ENCODE measurements at places on chromosomes 3 and 15. TPM values are rescaled to one million over a fixed set of nuclear protein-coding genes. Genes with fewer than 3 reads are reported as not detected.
A peak's percentile ranks its signal among the peaks of the same experiment; 100 is the strongest.

DNA sequence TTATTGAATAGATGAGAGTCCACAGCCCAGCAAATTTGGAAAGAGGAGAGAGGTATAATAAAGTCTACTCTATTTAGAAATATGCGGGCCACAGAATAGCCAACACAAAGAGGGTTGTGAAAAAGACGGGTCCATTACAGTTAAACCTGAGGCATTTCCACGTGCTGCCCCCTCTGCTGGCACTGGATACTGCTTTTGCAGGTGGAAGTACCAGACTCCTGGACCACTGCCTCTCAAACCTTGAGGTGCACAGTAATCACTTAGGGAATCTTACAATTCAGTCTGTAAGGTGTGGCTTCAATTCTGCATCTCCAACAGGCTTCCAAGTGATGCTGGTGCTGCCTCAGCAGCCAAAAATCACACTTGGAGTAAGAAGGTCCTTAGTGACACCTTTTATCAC lies 3.0 kb upstream of the TFDP2 start:
- DNase-seq, result no peak

FOXB1 gene
- not detected for total RNA-seq

DNA sequence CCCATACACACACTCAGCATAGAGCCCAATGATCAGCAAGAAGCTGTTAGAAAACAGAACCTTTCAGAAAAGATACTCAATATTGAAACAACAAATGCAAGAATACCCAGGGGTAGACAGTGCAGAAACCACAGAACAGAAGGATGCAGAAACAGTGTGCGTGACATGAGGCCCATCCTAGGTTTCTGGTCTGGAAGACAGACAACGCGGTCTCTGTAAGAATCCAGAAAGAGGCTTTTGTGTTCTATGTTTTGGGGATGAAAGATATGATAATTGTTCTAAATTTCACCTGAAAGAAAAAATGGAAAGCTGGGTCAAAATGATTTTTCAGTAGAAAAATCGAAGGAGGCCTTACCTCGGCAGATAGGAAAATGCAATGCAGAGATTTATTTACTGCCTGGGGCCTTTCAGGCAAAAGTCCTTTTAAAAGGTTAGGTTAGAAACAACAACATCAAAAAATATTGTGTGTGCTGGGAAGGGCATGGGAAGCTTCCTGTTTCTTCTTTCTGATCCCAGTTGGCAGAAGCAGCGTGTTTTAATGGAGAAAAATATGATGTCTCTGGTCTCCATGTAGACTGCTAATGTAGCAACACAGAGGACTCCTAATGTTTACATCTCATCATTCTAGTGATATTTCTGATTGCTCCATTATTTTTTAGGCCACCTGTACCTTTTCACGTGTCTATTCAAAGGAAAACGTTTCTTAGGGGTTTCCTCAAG lies 17.0 kb downstream of the SYNM start:
- no peak for DNase-seq

GRCh38 chr3:144585953-144586352 lies 614.3 kb downstream of the DIPK2A start:
- no peak for DNase-seq

- no peak for DNase-seq
These were observed 181.6 kb upstream of the RORA start for GRCh38 chr15:61410662-61411061.

DNA sequence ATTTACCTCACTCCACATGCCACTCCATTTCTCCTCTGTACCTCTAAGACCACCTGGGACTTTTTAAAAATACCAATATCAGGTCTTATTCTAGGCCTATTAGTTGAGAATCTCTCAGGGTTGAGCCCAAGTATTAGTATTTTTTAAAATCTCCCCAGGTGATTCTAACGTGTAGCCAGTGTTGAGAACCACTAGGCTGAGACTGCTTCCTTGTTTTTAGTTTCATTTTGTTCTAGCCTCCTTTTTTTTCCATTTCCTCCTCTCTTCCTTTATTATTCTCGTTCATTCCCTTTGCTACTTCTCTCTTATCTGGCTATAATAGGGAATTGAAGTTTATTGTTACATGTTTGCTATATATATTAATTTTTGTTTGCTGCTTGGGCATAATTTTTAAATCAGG lies 217.8 kb upstream of the CD96 start:
- DNase-seq, result no peak

DNA sequence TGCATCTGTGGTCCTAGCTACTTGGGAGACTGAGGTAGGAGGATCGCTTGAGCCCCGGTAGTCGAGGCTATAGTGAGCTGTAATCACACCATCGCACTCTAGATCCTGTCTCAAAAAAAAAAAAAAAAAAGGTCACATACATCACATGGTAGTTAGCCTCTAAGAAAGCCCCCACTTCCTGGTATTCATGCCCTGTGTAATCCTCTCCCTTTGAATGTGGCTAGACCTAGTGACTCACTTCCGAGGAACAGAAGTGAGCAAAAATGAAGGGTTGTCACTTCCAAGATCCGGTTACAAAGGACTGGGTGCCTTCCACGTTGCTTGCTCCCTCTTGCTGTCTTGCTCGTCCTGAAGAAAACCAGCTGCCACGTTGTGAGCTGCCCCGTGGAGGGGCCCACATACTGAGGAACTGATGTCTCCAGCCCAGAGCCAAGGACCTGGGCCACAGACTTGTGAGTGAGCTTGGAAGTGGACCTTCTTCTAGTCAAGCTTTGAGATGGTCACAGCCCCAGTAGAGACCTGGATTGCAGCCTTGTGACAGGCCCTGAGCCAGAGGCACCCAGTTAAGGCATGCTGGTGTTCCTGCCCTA lies 12.6 kb upstream of the LCTL start:
- DNase-seq, result no peak

DNA sequence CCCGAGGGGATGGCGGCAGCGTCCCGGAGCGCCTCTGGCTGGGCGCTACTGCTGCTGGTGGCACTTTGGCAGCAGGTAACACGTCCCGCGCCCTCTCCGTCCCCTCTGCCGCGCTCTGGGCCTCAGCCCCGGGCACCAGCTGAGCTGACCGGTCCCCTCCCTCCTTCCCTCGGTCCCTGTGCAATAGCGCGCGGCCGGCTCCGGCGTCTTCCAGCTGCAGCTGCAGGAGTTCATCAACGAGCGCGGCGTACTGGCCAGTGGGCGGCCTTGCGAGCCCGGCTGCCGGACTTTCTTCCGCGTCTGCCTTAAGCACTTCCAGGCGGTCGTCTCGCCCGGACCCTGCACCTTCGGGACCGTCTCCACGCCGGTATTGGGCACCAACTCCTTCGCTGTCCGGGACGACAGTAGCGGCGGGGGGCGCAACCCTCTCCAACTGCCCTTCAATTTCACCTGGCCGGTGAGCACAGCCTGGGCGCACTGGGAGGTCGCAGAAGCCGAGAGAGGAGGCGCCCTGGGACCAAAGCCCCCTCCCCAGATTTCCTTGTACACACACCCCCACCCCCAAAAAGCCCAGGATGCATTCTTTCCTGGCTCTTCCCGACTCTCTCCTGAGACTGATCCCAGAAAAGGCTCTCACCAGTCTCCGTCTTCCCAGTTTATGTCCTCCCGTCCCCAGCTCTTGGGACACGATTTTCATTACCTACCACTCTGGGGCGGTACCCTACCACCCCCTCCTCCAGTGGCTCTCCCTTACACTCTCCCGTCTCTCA lies 705 bp downstream of the DLL4 start:
- no peak for DNase-seq

- DNase-seq, result no peak
These were observed 33.8 kb downstream of the DRD3 start for GRCh38 chr3:114144909-114145688.

DNA sequence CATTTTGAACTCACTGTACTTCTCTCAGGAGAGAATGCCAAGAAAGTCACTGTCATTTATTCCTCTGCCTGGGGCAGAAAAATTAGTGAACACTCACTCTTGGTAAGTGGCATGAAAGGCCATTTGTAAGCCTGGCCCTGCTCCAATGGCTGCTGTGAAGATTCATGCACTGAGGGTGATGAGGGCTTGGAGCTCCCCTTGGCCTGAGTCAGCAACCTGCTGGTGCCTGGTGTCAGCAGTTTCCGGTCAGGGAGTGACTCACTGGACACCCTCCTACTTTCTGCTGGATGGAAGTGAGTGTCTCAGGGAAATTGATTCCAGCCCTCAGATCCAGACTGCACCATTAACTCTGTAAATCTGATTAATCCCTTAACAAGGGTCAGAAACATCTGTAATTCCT lies 37.6 kb downstream of the TRA2B start:
- DNase-seq, result no peak

DNA sequence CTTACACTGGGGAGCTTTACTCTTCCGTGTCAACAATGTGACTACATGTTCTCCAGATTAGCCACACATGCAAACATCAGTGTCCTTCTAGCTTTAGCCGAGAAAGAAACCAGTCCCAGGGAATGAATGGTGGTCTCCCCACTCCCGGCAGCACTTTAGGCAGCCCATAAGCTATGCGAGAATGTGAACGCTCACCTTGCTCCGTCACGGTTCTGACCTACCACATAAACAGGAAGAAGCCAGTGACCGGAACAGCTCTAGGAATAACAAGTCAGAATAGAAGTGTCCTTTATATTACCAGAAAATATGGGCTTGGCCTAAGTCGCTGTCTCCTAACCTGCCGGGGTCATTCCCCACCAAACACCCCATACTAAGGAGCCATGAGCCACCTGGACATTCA lies 98.0 kb upstream of the ABHD17C start:
- DNase-seq, result no peak

SLC51A gene
- not detected for total RNA-seq

FBLN2 gene
- 25.3 TPM for total RNA-seq

RASGRP1 gene
- 21.2 TPM for total RNA-seq

- DNase-seq, result no peak
These were observed 32.9 kb upstream of the MTMR10 start for GRCh38 chr15:31024330-31024729.

GRCh38 chr3:16487511-16488175 lies 25.9 kb downstream of the RFTN1 start:
- no peak for DNase-seq

DNA sequence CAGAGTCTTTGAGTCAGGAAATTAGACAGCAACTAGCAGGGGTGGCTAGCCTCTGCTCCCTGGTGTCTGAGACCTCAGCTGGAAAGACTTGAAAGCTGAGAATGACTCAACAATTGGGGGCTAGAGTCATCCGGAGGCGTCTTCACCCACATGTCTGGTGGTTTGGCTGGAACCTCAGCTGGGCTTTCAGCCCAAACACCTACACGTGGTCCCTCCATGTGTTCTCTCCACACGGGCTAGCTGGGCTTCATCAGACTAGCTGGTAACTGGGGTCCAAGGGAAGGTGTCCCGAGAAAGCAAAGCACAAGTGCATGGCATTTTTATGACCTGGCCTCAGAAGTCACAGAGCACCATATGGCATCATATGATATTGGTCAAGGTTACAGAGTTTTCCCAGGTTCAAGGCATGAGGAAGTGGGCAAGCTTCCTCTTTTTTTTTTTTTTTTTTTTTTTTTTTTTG lies 19.9 kb upstream of the ABHD2 start:
- DNase-seq, result no peak

RBP2 gene
- total RNA-seq, result not detected

ANKRD34C gene
- total RNA-seq, result not detected

DNA sequence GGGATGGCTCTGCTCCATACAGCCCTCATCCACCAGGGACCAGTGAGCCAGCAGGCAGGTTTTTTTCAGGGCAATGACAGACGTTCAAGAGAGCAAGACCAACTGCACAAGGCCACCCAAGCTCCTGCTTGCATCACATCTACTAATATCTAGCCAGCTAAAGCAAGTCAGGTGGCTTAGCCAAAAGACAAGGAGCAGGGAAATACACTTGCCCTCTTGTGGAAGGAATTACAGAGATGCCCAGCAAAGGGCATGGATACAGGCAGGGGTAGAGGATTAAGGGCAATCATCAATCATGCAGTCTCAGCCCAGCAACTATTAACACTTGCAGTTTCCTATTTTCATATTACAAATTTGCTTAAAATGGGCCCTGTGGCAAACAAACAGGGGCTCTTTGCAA lies 81.5 kb upstream of the NTRK3 start:
- DNase-seq, result no peak

SLC35G2 gene
- total RNA-seq, result 1.2 TPM

- DNase-seq, result no peak
These were observed 63.0 kb upstream of the SIAH2 start for GRCh38 chr3:150825916-150826377.

DNA sequence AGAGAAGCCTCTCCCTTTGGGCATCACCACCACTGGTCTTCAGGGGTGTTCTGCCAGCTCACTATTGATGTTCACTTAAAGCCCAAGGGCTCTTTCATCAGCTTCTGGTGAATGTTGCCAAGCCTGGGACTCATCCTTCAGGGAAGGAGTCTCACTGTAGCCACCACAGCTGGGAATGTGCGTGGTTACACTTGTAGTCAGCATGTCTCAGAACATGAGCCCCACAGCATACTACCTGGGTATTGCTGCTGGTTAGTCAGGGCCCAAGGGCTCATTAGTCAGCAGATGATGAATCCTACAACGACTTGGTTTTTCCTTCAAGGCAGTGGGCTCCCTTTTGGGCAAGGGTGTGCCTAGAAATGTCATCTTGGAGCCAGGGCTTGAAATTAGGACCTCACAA lies 412.9 kb downstream of the VGLL3 start:
- DNase-seq, result no peak

SENP7 gene
- 15.7 TPM for total RNA-seq

GRCh38 chr3:130340766-130341165 lies 4.7 kb upstream of the COL6A5 start:
- DNase-seq, result no peak

- DNase-seq, result no peak
These were observed 61.3 kb downstream of the SMAD3 start for GRCh38 chr15:67126551-67127330.

DNA sequence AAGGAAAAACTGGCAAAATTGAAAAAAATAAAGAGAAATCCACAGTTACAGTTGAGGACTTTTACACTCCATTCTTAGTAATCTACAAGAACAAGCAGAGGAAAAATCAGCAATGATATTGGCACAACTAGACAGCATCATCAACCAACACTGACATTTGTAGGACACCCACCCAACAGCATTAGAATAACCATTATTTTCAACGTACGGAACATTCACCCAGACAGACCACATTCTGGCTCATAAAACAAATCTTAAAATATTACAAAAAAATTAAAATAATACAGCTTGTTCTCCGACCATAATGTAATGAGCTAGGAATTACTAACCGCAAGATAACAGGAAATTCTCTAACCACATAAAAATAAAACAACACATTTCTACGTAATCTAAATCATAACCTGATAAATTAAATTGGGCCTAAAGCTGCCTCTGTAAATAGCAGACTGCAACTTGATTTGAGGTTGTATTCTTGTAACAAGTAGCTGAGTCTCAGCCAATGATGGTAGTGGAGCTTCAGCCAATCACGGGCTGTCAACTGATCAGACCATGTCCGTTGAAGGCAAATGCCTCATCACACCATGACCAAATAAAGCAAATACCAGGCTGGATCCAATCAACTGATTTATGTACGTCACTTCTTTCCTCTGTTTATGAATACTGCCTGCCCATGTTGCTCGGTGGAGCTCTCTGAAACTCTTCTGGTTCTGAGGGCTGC lies 9.2 kb downstream of the PLSCR4 start:
- DNase-seq, result no peak

- DNase-seq, result no peak
These were observed 13.0 kb downstream of the CYP1A1 start for GRCh38 chr15:74712311-74712710.

SH2D7 gene
- not detected for total RNA-seq

GRCh38 chr15:57505949-57506391 lies 85.7 kb upstream of the MYZAP start:
- DNase-seq, result peak; percentile 86

MYD88 gene
- 21.6 TPM for total RNA-seq

- no peak for DNase-seq
These were observed 25.0 kb upstream of the C3orf52 start for GRCh38 chr3:112061152-112061551.
